ENCODE measurements at places on chromosomes 1 and 21.

DNA sequence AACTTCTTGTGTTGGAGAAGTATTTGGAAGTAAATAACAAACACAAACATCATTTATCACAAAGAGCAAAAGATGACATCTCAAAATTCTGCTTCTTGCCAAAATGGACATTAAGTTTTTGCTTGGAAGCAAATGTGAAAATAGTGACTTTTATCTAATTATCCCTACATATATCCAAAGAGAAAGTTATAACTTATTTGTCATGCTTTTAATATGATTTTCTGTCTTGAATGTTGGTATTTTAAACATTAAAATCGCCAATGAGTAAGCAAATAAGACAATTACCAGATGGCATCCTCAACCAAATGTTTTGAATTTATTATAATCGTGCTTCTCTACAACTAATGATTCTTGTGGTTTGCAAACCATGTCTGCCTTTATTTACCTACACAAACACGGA, 594.3 kb downstream of the KIF26B start:
- DNase-seq = no peak

- no peak for DNase-seq
Measured at GRCh38 chr1:168488138-168488537, 55.7 kb downstream of the XCL2 start.

DNA sequence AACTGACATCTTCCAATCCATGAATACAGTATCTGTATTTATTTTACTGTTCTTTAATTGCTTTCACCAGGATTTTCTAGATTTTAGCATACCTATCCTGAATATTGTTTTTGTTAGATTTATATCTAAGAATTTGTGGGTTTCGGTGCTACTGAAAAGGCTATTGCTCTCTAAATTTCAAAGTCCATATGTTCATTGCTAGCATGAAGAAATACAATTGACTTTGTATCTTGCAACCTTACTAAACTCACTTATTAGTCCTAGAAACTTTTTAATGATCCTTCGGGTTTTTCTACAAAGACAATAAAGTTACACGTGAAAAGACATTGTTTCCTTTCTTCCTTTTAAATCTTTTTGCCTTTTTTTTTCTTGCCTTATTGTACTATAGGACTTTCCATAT, 12.9 kb upstream of the HIVEP3 start:
- DNase-seq = no peak

GRCh38 chr21:44844256-44844655, 26.4 kb upstream of the SUMO3 start:
- DNase-seq = no peak

DNA sequence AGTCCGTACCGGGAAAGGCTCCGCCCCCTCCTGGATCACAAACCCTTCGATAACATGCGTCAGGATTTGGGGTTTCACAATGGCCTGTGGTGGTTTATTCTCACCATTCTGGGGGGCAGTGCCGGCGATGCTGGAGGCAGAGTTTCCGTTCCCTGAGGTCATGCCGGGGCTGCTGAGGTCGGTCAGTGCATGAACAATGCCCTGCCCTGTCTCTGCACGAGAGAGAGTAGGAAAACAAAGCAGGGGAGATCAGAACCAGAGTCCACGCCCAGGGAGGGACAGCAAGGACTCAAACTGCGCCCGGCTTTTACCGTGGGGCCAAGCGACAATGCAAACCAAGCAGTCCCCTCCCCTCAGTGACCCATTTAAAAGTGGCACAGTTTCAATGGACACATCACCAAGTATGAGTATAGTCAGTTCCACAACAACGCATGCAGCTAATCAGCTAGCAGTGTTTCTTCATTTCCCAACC, 13.2 kb upstream of the A3GALT2 start:
- DNase-seq = no peak

DNA sequence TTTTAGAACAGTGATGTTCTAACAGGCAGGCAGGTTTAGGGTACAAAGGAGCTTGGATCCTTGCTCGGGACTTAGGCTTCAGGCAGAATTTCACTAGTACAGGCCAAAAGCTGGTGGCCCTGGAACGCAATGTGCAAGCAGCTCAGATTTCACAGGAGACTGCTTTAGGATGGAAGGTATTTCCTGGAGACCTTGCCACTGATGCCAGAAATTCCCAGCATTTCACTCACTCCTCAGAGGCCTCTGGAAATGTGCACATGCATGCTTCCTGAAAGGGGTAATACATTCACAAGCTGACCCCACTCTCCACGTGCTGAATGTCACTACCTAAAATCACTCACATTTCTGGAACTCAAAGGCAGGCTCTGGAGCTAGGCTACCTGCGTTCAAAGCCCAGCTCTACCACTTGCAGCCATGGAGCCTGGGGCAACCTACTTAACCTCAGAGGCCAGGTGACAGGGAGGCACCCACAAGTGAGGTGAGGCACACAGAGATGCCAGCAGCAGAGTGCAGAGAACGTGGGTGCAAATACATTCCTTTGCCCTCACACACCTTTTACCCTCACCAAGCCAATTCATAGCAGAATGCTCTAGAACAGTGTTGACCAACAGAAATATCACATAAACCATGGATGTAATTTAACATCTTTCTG, 56.5 kb downstream of the CDC7 start:
- no peak for DNase-seq

- DNase-seq = no peak
Measured at GRCh38 chr21:44526096-44526997, 13.6 kb downstream of the KRTAP10-1 start.

DNA sequence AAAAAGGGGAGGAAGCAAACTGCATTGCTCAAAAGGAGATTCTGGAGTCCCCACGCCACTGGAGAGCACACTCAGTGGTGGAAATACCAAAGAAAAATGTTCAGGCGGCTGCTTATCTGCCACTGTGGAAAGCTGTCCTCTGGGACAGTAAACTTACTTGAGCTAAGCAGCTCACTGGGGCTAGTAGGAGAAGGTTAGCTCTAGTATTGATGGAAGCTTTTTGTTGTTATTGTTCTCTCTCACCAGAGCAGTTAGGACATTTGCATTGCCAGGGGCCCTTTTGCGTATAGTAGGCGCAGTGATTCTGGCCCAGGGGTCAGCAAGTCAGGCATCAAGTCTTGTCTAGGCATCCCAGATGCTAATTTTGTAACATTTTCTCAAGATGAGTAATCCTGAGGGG, 15.6 kb downstream of the BACE2 start:
- no peak for DNase-seq

DNA sequence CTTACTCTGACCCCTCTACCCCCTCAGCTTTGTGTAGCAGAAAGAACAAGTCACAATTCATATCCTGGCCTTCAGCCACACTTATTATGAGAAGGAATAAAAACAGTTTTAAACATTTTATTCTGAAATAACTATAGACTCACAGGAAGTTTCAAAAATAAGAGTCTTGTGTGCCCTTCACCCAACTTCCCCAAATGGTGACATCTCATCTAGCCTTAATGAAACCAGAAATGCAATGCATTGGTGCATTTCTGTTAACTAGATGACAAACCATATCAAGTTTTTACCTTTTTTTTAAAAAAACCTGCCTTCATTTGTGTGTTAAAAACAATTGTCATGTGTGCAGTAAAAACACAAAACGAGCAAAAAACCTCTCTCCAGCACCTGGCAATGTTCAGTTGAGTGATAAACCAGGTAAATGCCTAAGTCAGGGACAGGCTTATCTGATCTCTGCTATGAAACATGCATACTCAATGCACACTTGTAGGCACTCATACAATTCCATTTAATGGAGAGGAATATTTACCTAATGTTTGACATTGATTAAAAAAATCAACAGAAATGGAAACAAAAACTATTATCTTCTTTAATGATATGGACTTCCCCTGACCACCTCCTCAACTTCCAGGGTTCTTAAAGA, 51.5 kb downstream of the SH3BGR start:
- no peak for DNase-seq

GRCh38 chr1:186873687-186874086, 44.9 kb downstream of the PLA2G4A start:
- DNase-seq = no peak
